Stimulated activated CD4-positive, alpha-beta T cell treated with anti-CD3 and anti-CD28 coated beads, Interleukin-12 subunit alpha, Interleukin-12 subunit beta, amount 100 ng/mL, for 24 hours (primary cell): ENCODE measurements at places on chromosomes 2 and 18.

DNA sequence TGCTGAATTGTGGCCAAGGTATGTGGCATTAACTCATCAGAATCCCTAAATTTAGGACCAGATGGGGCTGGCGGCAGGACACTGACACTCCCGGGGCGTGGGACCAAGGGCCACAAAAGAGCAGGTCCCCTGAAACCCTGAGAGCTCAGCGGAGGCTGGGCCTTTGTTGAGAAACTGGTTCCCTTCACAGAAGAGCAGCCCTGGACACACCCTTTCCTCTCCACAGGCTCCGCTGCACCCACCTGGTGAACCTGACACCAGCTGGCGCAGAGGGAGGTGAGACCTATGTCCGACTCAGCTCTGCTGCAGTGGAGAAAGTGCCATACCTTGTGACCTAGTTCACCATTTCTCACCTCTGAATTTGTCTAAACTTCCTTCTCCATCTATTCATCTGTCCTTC is 119.5 kb downstream of the RTP5 start:
- DNase-seq: no peak

DNA sequence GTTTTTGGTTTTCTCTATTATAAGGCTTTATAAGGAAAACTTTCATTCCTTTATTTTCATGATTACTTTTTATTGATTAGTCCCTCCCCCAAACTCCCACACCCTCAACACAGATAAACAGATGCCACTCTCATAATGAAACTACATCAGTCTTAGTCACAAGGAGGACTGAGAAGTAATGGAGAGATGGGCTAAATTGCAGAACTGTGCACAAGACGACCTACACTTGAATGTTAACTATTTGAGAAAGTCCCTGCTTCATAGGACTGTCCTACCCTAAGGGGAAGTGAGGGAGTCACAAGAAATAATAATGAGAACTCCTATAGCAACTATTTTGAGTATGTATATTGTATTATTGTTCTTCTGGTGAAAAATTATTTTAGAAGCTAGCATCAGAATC is 360.8 kb downstream of the RBM43 start:
- no peak for DNase-seq

DNA sequence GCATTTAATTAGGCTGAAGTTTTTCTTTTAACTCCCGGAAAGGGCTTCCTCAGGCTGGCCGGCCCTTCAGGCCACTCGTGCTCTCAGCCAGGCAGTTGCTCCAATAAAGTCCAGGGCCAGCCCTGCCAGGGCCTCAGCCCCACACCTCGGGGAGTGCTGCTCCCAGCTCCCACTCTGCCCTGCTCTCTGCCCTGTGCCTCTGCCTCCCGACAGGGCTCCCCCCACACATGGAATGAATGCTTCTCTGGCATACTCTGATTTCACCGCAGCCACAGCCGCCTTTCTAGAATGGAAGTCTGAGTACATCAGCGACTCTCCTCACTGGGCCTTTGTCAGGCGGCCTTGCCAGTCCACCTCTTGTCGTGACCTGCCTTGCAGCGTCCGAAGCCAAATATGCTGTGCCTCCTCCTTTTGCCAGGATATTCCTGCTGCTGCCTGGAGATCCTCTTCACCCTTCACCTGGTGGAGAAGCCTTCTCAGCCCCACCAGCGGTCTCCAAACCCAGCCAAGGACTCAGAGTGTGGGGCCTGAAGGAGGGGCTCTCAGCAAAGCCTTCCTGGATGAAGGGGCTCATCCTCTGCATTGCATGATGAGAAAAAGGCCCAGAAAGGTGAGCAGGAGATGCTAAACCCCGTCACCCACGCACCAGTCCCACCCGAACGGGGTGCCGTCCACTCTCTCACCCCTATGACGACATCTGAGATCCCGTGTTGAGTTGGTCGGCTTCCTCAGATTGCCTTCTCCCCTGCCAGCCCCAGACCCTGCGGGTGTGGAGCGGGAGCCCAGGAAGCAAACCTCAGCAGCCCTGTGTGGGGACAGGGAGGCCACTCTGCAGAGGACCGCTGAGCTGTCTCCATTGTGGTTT is 472.7 kb upstream of the HS6ST1 start:
- no peak for DNase-seq

DNA sequence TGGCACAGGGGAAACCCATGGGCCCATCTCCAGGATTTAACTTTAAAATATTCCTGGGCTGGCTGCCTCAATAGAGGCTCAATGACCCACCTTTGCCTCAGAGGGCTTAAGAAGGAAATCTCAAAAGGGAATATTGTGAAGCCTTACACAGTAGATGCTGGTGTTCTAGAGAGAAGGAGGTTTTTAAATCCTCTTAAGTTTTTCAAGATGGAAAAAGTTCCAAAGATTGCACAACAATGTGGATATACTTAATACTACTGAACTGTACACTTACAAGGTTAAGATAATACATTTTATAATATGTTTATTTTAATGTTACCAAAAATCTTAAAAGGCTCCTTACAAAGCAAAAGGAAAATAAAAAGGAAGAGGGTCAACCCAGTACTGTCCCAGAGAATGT is 54.9 kb upstream of the LCLAT1 start:
- no peak for DNase-seq

- no peak for DNase-seq
Measured at GRCh38 chr2:46669996-46670793, 190.8 kb downstream of the TMEM247 start.

GRCh38 chr18:74450626-74451025 is 6.5 kb downstream of the DIPK1C start:
- no peak for DNase-seq

GRCh38 chr2:227192491-227192890 is 28.1 kb downstream of the COL4A3 start:
- DNase-seq: no peak

DNA sequence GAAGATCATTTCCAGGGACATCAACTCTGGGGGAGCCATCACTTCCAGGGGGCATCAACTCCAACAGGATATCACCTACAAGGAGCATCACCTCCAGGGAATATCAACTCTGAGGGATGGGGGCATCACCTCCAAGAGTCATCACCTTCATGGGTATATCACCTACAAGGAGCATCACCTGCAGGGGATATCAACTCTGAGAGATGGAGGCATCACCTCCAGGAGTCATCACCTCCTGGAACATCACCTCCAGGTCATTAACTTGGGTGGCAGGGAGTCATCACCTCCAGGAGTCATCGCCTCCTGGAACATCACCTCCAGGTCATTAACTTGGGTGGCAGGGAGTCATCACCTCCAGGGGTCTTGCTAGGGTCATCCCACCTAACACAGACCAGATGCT is 167.6 kb downstream of the NDUFA10 start:
- no peak for DNase-seq

- no peak for DNase-seq
Measured at GRCh38 chr2:198168651-198169050, 364.3 kb downstream of the PLCL1 start.

DNA sequence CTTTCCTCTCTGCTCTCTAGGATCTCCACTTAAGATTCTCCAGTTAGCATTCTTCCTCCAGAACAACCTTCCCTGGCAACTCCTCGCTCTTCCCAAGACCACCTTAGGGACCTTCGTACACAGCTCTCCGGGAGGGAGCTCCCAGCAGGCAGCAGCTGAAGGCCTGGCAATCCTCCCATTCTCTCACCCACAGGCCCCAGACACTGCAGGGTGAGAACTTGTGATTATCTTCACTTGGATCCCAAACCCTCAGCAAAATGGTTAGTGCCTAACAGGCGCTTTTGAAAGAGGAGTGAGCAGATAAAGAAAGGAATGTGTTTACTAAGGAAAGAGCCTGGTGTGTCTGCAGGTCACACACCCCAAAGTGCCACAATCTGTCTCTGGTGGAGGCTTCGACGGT is 83.8 kb upstream of the SNTG2 start:
- no peak for DNase-seq

DNA sequence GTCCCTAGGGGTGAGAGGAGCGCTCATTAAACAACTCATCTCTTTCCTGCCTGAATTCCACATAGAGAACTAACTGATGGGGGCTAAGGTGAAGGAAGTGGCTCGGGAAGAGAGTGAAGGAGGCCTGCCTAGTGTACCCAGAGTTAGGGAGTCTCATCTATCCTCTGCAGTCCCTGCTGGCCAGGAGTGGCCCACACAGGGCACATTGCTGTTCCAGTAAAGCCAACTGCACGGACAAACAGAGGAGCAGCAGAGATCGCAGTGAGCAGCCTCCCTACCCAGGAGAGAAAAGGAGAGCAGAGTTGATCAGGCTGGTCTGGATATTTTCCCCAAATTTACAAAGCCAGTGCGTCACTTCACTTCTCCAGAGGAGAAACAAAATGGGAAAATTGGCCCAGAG is 16.9 kb upstream of the FN1 start:
- DNase-seq: no peak

DNA sequence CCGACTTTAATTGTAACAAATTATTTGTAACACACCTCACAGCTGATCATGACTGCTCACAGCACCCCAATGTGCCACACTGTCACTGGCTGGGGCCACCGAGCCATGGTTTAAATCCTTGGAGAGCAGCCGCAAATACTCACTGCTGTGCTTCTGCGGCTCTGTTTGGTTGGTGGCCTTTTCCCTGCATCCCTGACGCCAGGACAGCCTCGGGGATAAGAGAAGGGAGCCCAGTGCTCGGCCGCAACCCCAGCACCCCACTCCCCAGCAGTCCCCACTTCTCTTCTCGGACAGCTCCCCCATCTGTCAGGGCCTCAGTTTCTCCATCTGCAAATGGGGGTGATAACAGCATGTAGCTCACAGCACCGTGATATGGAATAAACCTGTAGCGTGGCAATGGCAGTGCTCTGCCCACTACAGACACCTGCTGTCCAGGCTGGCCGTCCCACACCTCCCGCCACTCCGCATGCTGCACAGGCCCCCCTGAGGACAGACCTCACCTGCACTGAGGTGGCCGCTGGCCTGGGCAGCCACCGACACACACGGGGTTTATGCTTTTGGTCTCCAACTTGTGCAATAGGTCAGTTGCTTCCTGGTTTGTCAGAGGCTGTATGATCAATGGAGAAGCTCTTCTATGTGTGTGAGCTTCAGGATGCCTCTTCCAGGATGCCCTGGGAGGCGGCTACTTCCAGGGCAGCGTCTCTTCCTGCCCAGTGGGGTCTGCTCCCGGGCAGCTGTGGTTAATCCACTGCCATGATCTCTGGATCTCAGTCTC is 87.1 kb downstream of the NDUFA10 start:
- DNase-seq: no peak

DNA sequence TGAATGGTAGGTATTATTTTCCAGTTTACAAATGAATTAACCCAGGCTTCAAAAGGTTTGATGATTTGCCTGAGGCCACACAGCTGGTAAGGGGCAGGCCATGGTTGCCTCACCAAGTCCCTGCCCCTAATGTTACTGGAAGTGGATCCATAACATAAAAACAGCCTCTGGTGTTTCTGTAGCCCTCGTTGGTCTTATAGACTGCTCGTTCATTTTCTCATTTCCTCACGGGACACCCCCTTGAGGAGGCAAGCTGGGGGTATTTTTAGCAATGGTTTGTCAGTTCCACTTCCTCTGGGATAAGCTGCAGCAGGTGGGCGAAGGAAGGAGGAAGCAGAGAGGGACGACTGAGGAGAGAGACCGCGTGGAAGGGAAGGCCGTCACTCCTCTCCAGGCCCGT is 32.9 kb upstream of the NDUFV2 start:
- no peak for DNase-seq

DNA sequence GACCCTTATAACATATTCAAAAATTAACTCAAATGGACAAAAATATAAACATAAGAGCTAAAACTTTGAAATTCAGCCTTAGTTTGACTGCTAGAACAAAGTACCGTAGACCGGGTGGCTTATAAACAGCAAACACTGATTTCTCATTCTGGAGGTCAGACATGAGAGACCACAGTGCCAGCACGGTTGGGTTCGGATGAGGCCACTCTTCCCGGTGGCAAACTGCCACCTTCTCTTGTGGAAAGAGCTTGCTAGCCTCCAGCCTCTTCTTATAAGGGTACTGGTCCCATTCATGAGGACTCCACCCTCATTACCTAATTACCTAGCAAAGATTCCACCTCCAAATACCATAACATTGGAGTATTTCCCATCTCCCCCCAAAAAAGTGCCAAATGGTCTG is 91.3 kb downstream of the FAM210A start:
- no peak for DNase-seq

DNA sequence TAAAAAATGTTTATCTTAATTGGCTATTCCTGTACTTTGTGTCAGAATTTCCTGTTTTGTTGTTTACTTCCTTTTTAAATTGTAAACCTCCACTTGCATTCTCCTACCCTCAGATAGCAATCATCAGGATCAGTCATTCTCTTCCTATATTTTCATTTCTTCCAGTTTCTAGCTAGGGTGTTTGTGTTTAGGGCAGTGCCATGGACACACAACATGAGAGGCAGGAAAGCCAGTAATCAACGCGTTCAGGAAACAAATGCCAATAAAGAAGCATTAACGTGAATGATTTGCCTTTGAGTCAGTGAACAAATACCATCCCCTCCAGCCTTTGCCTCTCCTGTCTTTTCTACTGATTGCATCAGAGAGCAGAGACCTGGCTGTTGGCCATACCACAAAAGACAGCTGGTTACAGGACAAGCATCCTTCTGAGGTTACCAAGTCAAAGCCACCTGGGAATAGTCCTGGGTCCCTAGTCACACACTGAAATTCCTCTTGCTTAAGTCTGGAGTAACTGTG is 56.7 kb upstream of the FHL2 start:
- no peak for DNase-seq

DNA sequence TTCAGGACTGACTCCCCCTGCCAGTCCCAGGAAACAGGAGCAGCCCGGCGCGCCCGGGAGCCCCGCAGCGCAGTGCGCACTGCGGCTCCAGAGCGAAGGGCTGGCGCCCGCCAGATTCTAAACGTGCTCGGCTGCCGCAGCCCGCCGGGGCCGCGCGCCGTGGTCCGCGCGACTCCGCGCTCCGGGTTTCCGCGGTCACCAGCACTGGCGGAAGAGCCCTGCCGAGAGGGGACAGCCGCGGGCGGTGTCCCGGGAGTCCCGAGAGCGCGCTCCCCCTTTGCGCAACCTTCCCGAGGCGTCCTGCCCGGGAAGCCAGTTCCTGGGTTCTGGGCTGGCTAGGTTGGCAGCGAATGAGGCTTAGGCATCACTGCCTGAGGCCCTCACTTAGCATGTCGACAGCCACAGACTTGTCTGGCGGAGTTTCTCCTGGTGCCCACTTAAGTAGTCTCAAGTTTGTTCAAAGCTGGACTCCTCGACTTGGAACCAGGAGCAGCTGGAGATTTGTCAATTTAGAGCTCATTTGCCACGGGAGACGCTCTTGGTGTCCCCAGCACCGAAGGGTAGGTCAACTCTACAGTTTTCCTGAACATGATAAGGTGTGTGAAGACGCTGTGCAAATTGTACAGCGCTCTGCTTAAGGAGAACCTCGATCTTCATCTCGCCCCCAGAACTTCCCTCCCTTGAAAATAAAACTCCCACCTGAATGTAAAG is 1.5 kb upstream of the VSNL1 start:
- no peak for DNase-seq
